Naive thymus-derived CD8-positive, alpha-beta T cell (primary cell): ENCODE measurements at places on chromosomes 5 and 9. TPM values are rescaled to one million over a fixed set of nuclear protein-coding genes. Genes with fewer than 3 reads are reported as not detected.
A peak's percentile ranks its signal among the peaks of the same experiment; 100 is the strongest.

- H3K27me3 ChIP-seq, result no peaks in the 10 kb centered on the region
- peak overlapping the region; percentile 69 for H3K4me3 ChIP-seq
- DNase-seq, result peak; percentile 30
- peaks cover 7% of the 10 kb centered on the region for H3K36me3 ChIP-seq
These were observed 16.0 kb downstream of the TRAF2 start for GRCh38 chr9:136902259-136902821.

CAMK2A gene
- polyA plus RNA-seq, result not detected

- no peak overlapping the region for H3K4me3 ChIP-seq
- peaks cover 6% of the 10 kb centered on the region for H3K36me3 ChIP-seq
- H3K27ac ChIP-seq, result no peak overlapping the region
- H3K4me1 ChIP-seq, result peaks cover 40% of the 10 kb centered on the region
- no peaks in the 10 kb centered on the region for H3K27me3 ChIP-seq
- DNase-seq, result no peak
These were observed 14.2 kb downstream of the MAML1 start for GRCh38 chr5:179746872-179747271.

PCDHGB4 gene
- not detected for polyA plus RNA-seq

PCDHA9 gene
- not detected for polyA plus RNA-seq

IGIP gene
- polyA plus RNA-seq, result 0.51 TPM

- peak overlapping the region; percentile 94 for H3K27ac ChIP-seq
- peak; percentile 88 for DNase-seq
- H3K27me3 ChIP-seq, result no peaks in the 10 kb centered on the region
These were observed 552 bp downstream of the OTULINL start for GRCh38 chr5:14581891-14582796.

TIMD4 gene
- polyA plus RNA-seq, result 0.95 TPM

- H3K27ac ChIP-seq, result no peak overlapping the region
- H3K4me1 ChIP-seq, result no peaks in the 10 kb centered on the region
- DNase-seq, result no peak
- H3K27me3 ChIP-seq, result peaks cover 2% of the 10 kb centered on the region
These were observed 437.6 kb downstream of the KIAA0825 start for GRCh38 chr5:94180761-94181160.

MEIKIN gene
- not detected for polyA plus RNA-seq

DMRTA1 gene
- polyA plus RNA-seq, result not detected

- H3K27ac ChIP-seq, result no peak overlapping the region
- no peak for DNase-seq
These were observed 431 bp downstream of the RNF208 start for GRCh38 chr9:137221506-137222111.

DNA sequence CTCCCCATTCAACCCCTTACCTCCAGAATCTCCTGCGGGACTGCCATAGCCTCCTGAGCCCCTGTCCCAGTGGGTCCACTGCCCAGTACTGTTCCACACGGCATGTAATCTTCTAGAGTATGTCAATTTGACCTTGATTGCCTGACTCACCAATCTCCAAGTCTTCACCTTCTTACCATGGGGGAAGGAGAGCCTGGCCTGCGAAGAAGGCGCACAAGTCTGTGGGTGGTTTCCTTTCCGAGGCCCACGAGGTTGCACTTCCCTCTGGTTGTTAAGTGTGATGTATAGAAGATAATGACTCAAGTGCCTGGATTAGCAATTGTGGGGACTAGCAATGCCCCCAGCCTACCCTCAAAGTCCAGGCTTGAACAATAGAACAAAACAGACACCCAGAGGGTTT is 8.1 kb upstream of the TENT4A start:
- no peaks in the 10 kb centered on the region for H3K4me1 ChIP-seq
- no peaks in the 10 kb centered on the region for H3K36me3 ChIP-seq
- DNase-seq, result no peak
- peaks cover 13% of the 10 kb centered on the region for H3K27me3 ChIP-seq
- H3K27ac ChIP-seq, result no peak overlapping the region

GRCh38 chr5:55037890-55038289 is 13.8 kb downstream of the GZMK start:
- H3K27me3 ChIP-seq, result no peaks in the 10 kb centered on the region
- DNase-seq, result no peak
- peak overlapping the region; percentile 50 for H3K4me3 ChIP-seq
- H3K36me3 ChIP-seq, result no peaks in the 10 kb centered on the region
- H3K4me1 ChIP-seq, result peaks cover 28% of the 10 kb centered on the region

NUTM2G gene
- polyA plus RNA-seq, result 0.19 TPM

- H3K27ac ChIP-seq, result no peak overlapping the region
- peak; percentile 67 for DNase-seq
- H3K4me1 ChIP-seq, result peaks cover 12% of the 10 kb centered on the region
- H3K27me3 ChIP-seq, result no peaks in the 10 kb centered on the region
- H3K36me3 ChIP-seq, result peaks cover 5% of the 10 kb centered on the region
- H3K4me3 ChIP-seq, result peak overlapping the region; percentile 60
These were observed 9.9 kb downstream of the ZBED3 start for GRCh38 chr5:77076961-77077828.

GRCh38 chr9:137107312-137107921 is 7.1 kb downstream of the DPP7 start:
- no peak overlapping the region for H3K4me3 ChIP-seq
- no peaks in the 10 kb centered on the region for H3K27me3 ChIP-seq
- peaks cover 2% of the 10 kb centered on the region for H3K36me3 ChIP-seq
- no peak for DNase-seq

C9orf40 gene
- polyA plus RNA-seq, result 2.6 TPM

DNA sequence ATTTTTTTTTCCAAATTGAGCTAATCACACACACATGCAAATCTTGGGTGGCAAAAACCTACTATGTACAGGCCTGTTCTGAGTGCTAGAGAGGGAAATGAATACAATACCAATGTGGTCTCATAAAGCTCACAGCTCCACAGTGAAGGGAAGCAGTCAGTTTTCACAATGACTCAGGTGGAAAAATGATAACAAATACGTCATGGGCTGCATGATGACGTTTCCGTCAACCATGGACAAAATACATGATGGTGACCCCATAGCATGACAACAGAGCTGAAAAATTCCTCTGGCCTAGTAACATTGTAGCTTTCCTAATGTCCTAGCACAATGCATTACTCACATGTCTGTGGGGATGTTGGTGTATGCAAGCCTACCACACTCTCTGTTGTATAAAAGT is 252.5 kb downstream of the TRIM32 start:
- H3K4me1 ChIP-seq, result no peaks in the 10 kb centered on the region
- DNase-seq, result no peak
- H3K27me3 ChIP-seq, result peaks cover 15% of the 10 kb centered on the region
- H3K4me3 ChIP-seq, result no peak overlapping the region
- H3K36me3 ChIP-seq, result no peaks in the 10 kb centered on the region

SLC44A1 gene
- 16.8 TPM for polyA plus RNA-seq

PCDHA4 gene
- not detected for polyA plus RNA-seq

DNA sequence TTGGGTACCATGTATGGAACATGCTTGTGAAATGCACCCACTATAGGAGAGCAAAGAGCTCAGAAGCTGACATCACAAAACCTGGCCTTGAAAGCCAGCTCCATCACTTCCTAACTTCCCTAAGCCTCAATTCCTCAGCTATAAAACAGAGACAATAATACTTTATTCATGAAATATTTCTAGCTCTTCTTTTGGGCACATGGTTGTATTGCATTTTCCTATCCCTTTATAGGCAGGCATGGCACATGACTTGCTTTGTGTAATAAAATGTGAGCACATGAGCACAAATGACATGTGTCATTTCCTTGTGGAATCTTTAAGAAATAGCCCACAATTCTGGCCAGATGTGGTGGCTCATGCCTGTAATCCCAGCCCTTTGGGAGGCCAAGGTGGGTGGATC is 18.5 kb downstream of the ZNF366 start:
- peaks cover 2% of the 10 kb centered on the region for H3K27me3 ChIP-seq
- no peak overlapping the region for H3K4me3 ChIP-seq
- DNase-seq, result no peak
- no peak overlapping the region for H3K27ac ChIP-seq

GRCh38 chr5:156815988-156816599 is 34.0 kb upstream of the PPP1R2B start:
- no peak overlapping the region for H3K27ac ChIP-seq
- no peak overlapping the region for H3K4me3 ChIP-seq

- no peak overlapping the region for H3K27ac ChIP-seq
- no peak overlapping the region for H3K4me3 ChIP-seq
- H3K36me3 ChIP-seq, result no peaks in the 10 kb centered on the region
- DNase-seq, result no peak
These were observed 411.1 kb downstream of the ACTL7B start for GRCh38 chr9:108444400-108445358.

OR13D1 gene
- not detected for polyA plus RNA-seq

GRCh38 chr9:16207161-16207560 is 654.3 kb downstream of the CCDC171 start:
- no peaks in the 10 kb centered on the region for H3K36me3 ChIP-seq
- peaks cover 10% of the 10 kb centered on the region for H3K4me1 ChIP-seq
- peak overlapping the region; percentile 75 for H3K27ac ChIP-seq
- peak overlapping the region; percentile 73 for H3K4me3 ChIP-seq
